ENCODE measurements at places on chromosomes 12 and 14.

- no peak for DNase-seq
Observed at GRCh38 chr14:28966416-28967233, 200.0 kb downstream of the FOXG1 start.

DNA sequence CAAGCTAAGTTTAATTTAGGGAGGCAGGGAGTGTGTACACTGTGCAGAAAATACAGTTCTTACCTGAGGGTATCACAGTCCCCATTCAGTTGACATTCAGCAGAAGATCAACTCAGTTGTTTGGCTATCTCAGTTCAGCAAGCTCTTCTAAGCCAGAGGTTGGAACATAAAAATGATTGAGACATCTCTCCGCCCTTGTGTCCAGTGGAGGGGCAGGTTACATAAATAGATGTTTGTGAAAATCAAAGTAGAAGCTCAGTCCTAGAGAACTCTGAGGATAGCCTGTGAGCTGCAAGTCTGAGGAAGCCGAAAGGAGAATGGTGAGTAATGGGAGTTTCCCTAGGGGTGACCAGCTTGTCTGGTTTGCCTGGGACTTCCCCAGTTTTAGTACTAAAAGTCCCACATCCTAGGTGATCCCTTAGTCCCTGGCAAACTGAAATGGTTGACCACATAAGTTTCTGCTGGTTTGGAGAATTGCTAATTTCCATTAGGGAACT lies 251.4 kb upstream of the ATP2B1 start:
- DNase-seq, result no peak

DNA sequence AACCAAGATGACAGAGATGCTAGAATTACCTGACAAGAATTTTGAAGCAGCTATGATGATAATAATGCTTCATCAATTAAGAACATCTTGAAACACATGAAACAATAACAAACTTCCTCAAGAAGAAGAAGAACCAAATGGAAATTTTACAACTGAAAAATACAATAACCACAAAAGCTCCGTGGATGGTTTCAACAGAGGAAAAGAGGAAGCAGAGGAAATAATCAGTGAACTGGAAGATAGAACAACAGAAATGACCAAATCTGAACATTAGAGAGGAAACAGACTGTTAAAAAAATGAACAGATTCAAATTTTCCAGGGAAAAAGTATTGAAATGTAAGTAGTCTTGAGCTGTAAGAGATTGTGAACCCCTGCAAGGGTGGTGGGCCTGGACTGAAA lies 62.8 kb upstream of the SLC35F4 start:
- DNase-seq, result no peak

DNA sequence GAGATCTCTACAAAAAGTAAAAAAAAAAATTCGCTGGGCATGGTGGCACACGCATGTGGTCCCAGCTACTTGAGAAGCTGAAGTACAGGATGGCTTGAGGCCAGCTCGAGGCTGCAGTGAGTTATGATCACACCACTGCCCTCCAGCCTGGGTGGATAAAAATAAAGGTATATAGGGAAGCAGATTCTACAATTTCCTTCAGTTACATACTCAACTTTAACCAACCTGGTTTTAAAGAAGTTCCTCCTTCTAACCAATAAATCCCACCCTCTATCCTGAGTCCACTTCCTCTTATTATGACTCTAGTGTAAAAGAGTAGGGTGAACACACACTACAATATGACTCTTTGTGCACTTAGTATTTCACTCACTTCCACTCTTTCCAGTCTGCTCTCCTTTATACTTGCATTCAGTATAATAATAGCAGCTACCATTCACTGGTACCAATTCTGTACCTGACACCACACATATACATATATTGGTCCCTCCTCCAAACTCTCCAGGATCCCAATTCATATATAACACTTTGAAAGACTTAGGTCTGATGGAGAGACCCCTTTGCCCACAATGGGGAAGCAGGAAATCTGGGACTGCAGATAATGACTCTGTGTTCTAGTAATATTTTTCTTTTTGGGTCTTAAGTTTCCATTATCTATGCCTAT lies 2.3 kb downstream of the ARF3 start:
- DNase-seq, result no peak

DNA sequence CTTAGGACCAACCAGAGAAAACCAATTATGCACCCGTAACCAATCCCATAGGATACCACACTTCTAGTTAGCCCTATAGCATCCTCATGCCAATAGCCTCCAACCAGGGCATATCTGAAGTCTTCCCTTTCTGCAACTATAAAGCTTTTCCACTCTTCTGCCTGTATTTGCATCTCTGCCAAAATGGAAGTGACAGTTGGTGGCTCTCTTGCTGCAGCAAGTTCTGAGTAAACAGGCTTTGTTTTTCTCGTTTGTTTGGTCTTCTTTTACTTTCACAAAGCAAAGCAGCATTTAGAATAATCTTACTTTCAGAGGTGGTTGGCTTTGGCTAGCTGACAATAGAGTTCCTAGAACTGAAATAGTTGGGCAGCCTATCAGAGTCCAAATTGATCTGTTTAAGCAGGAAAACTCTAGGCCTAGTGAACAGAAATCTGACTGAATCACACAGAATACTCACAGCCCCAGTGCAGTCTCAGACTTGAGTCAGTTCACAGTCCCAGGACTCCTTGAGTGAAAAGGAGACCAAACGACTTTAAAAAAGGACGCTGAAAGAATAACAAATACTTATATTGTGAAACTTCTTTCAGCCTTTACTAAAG lies 1029.7 kb upstream of the LRFN5 start:
- no peak for DNase-seq

DNA sequence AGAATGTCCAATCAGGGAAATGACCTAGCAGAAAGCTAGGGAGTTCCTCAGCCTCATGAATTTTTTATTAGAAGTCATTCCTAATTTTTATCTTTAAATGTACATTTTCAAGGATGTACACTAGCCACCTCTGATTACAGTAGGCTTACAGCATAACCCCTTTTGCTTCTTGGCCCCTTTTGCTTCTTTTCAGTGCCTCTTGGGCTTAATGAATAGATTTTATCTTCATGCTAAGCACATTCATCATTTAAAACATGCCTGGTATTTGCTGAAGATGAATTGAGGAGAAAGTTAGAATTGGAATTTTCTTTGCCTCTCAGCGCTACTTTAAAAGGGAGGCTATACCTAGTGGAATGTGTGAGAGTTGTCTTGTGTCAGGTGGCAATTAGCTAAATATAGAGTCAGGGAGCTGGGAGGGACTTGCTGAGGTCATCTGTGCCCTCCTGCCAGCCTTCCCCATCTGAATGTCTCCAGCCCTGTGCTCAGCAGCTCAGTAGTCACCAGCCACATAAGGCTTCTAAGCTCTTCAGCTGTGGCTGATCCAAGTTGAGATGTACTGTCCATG lies 132.1 kb downstream of the SAMD4A start:
- DNase-seq, result no peak

All from HFFc6 (cell line).